ENCODE measurements at places on chromosomes 5 and 9. TPM values are rescaled to one million over a fixed set of nuclear protein-coding genes. Genes with fewer than 3 reads are reported as not detected.

SCGB3A1 gene
- 1.6 TPM for polyA plus RNA-seq

FOXI1 gene
- 8.9 TPM for polyA plus RNA-seq

PCDHGC3 gene
- polyA plus RNA-seq, result 164 TPM

CCNJL gene
- polyA plus RNA-seq, result 6.5 TPM

ANKRD20A1 gene
- polyA plus RNA-seq, result 0.86 TPM

LECT2 gene
- 1.6 TPM for polyA plus RNA-seq

DMAC1 gene
- polyA plus RNA-seq, result 77.9 TPM

C5orf58 gene
- polyA plus RNA-seq, result 0.30 TPM

BTNL3 gene
- polyA plus RNA-seq, result 0.11 TPM

RBM18 gene
- polyA plus RNA-seq, result 34.7 TPM

JAKMIP2 gene
- polyA plus RNA-seq, result 7.4 TPM

LEAP2 gene
- 8.6 TPM for polyA plus RNA-seq

IL17B gene
- 1.3 TPM for polyA plus RNA-seq

LMNB1 gene
- polyA plus RNA-seq, result 108 TPM

DNA sequence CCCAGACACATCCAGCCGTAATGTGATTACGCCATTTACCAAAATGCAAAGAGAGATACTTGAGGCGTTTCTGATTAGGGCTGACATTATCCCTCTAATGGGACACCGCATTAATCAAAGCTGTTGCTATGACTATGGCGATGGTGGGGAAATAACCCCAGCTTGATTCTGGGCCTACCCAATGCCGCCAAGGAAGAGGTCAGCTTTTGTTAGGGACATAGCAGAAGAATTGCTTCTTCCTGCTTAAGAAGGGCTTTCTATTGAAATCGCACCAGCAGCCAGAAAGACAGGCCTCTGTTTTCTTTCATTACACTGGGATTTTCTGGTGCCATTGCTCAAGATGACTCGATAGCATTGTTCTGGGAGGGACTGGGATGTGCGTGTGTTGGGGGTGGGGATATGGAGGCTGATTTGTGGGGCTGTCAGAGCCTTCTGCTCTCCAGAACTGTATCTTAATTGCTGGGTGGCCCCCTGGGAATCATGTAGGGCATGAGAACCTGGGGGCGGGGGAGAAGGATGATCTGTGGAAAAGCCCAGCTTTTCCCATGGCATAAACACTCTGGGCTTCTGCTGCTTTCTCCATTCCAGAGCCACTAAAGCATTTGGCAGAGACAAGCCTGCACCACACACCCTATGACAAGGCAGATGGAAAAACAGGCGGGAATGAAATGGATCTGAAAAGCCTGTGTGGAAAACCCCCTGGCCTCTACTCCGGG is 106.5 kb upstream of the RAD23B start:
- no peak for DNase-seq

DNA sequence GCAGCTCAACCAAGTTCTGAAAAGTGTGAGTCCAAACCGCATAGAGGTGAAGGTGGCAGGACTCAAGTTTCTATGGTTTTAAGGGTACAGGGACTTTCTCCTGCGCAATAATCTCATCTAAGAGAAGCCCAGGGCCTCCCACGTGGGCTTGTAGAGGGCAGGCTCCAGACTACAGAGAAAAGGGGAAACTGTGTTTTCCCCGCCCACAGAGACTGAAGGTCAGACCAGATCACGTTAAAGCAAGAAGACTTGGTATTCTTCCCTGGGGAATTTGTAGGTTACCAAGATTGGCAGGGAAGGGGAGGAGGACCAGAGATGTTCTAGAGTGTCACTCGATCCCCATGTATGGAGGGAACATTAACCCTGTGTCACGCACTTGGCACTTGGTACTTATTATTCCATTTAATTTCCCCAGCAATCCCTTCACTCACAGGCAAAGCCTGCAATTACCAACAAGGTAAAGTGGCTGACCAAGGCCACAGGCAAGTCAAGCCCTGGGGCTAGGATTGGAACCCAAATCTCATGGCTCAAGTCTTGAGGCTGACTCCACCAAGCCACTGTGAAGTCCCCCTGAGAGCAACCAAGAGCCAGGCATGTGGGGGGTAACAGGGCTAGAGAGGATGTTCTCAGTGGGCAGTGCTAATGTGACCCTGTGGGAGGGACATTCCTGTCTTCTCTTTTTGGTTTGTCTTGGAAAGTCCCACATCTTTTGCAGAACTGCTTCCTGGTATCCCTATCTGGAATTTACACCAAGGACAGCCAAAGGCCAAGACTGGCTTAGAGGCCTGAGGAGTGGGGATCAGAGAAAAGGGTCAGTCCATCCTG is 18.3 kb upstream of the NEK6 start:
- no peak for DNase-seq

DNA sequence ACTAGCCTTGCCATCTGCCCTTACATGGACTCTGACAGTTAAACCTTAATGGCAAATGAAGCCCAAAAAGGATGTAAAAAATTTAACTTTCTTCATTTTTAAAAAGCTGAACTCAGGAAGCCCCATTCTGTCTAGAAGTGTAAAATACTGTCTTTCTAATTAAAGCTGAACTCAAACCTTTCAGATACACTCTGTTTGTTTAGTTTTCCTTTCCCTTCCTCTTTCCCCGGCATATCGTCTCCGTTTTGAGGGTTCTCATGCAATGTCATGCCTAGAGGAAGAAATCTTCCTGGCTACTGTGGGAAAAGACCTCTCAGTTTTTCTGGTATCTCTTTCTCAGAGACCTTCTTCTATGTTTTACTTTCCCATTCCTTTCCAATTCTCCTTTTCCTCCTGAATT is 841.5 kb downstream of the DTWD2 start:
- DNase-seq, result no peak

GRCh38 chr5:159310511-159310910 is 19.8 kb downstream of the IL12B start:
- DNase-seq, result no peak

GRCh38 chr5:114363837-114364236 is 2.0 kb downstream of the KCNN2 start:
- no peak for DNase-seq

DNA sequence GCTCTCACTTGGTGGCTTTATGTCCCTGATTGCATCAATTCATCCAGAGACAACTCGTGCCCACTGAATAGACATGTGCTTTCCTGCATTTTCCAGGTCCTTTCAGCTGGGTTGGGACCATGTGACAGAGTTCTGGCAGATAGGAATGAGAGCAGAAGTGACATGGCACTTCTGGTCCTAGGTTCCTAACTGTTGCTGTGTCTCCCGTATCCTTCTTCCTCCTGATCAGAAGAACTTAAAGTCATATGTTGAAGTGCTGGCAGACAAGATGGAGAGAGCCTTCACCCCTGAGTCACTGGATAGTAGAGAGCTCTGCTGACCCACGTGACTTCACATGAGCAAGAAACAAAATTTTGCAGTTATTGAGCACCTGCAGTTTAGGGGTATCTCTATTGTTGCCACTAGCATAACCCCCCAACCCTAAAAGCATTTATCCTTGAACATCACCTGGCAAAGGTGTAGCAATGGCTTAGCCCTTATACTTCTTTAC is 80.0 kb downstream of the NREP start:
- no peak for DNase-seq

GRCh38 chr5:4773827-4774317 is 366.3 kb upstream of the ADAMTS16 start:
- DNase-seq, result no peak

DNA sequence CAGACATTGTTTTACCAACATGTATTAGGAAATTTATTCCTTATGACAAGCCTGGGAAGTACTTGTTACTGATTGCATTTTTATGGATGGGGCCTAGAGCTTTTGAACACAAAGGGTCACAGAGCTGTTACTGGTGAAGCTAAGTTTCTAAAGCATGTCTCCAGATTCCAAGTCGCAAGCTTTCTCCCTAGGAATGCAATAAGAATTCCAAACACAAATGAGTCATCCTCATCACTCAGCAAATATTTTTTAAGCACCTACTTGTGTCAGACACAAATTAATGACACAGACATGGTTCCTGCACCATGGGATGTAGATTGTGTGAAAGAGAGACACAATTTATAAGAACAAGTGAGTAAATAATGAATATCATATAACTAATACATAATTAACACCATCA is 11.0 kb upstream of the SH3RF2 start:
- no peak for DNase-seq

DNA sequence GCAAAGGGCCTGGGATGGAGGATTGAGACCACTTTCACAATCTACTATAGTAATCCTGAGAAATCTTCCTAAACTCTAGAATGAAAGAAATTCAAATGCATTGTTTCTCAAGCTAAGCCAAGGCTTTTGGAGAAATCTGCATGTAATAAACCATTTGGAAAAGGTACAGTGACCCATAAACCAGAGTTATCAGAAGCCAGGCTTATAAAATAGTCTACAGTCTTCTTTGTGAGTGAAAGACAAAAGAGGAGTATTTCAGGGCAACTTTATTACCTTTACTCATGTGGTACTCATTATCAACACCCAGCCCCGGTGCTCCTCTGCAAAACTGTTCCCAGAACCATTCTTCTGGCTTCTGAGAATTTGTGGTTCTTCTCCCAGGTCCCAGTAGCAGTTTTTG is 87.0 kb downstream of the GALNT10 start:
- DNase-seq, result no peak

GRCh38 chr5:44160369-44160768 is 228.9 kb downstream of the FGF10 start:
- no peak for DNase-seq

DNA sequence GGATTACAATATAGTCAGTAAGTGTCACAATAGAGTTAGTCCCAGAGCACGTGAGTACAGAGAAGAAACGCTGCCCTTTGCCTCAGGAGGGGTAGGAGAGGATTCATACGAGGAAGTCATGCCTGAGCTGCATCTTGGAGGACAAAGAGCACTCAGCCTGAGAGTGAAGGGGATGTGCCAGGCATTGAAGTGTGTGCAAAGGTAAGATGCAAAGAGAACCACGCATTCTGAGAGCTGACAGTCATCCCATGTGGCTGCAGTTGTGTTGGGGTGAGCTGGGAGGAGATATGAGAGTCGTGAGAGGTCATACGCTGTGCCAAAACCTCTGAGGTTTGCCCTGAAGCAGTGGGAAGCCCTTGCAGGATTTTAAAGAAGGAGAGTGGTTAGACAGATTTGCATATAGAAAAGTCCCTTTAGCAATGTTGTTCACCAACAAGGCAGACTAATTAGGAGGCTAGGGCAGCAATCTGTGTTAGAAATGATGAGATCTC is 97.5 kb downstream of the PIP5K1B start:
- no peak for DNase-seq

DNA sequence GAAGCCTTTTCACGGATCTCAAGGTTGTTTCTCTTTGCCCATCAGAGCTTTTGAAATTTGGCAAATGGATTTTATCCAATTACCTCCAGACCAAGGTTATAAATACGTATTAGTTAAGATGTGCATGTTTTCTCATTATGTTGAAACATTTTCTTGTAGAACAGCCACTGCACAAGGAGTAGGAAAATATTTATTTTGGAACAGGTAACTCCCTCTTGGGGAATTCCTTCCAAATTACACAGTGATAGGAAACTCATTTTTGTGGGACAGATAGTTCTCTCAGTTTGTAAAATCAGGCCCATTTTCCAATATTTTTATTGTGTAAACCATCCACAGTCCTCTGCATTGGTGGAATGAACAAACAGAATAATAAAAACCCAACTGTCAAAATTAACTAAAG is 23.0 kb downstream of the TMEM232 start:
- no peak for DNase-seq

DNA sequence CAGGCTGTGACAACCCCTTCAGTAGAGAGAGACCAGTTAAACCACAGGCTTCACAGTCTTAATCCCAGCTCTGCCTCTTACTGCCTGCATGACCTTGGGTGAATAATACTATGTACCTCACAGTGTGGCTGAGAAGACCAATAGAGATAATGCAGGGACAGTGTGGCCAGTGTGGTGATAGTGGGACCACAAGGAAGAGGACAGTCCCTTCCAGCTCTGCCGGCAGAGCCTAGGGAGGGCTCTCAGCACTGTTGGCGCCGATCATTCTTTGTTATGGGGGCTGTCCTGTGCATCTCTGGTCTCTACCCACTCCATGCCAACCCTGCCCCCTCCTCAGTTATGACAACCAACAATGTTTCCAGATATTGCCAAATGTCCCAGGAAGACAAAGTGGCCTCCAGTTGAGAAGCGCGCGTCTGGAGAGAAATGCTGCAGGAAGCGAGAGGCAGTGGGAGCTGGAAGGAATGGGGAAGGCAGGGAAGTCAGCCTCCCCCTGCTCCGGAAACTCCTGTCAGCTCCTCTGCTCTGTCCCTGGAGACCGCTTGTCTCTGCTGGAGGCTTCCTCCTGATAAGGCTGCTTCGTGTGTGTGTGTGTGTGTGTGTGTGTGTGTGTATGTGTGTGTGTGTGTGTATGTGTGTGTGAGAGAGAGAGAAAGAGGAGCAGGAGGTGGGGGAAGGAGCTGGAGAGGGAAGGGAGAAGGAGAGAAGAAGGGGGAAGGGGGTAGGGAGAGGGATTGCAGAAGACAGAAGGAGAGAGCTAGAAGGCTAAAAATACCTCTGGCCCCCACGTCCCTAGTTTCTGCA is 31.8 kb upstream of the FABP6 start:
- no peak for DNase-seq

DNA sequence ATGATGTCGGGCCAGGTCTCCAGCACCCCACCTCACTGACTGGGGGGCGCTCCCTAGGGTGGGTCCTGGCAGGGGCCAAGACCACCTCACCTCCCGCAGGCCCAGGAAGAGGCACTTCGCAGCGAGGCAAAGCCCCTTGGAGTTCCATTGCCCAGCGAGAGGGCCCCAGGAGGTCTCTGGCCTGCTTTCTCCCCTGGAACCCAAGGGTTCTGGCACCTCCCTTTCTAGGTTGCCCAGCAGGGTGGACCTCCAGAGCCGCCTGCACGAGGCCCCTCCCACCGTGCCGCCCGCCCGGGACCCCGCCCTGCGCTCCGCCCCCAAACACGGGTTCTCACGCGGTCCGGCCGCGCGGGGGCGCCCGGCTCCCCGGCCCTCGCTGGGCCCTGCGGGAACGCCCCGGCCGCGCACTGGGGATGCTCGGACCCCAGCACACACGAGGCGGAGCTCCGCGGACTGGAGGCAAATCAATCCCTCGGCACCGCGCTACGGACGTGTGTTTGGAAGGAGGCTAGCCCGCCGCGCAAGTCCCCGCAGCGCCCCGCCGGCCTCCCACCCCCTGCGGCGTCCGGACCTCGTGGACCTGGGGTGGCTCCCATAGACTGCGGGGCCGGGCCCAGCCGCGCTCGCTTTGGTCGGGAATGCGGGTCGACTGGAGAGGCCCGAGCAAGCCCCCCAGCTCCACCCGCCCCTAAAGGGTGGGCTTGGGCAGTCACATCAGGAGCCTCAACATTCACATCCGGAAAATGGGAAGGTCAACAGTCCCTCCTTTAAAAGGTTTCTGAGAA is 99.5 kb upstream of the LMX1B start:
- DNase-seq, result no peak

- no peak for DNase-seq
Measured at GRCh38 chr5:115774684-115775083, 41.8 kb downstream of the CDO1 start.

GRCh38 chr5:7668161-7668560 is 182.8 kb downstream of the CFAP90 start:
- DNase-seq, result no peak

GRCh38 chr9:82037126-82037525 is 48.6 kb downstream of the SPATA31D1 start:
- DNase-seq, result no peak

DNA sequence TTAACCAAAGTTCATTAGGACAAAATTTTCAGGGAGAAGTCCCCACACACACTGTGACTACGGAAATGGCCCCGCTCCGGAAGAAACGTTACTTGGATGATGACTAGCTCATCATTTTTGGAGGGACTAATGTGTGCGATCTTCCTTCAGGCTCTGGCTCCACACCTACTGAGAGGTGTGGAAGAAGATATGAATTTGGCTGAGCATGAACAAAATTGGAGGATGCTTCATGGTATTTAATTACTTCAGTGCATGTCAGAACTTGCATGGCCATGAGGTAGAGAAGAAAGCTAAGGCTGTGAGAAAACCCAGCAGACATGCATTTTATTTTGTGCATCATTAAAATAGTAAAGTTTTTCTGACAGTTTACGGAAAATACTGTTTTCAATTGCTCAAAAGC is 202.1 kb upstream of the TLE4 start:
- DNase-seq, result no peak
